ENCODE measurements at places on chromosomes 2 and 18. TPM values are rescaled to one million over a fixed set of nuclear protein-coding genes. Genes with fewer than 3 reads are reported as not detected.

DNA sequence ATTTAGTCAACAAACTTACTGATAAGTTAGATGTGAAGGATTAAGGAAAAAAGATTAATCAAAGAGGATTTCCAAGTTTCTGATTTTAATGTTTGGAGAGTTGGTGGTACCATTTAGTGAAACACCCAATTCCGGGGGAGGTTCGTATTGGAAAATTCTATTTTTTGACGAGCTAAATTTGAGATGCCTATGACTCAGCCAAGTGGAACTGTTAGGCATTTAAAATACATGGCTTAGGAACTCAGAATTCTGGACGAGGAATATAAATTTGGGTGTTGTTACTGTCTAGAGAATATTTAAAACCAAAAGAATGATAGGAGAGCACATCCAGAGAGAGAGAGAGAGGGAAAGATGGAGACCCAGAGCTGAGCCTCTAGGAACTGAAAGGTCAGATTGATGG is 103.6 kb downstream of the TMX3 start:
- DNase-seq = no peak

DNA sequence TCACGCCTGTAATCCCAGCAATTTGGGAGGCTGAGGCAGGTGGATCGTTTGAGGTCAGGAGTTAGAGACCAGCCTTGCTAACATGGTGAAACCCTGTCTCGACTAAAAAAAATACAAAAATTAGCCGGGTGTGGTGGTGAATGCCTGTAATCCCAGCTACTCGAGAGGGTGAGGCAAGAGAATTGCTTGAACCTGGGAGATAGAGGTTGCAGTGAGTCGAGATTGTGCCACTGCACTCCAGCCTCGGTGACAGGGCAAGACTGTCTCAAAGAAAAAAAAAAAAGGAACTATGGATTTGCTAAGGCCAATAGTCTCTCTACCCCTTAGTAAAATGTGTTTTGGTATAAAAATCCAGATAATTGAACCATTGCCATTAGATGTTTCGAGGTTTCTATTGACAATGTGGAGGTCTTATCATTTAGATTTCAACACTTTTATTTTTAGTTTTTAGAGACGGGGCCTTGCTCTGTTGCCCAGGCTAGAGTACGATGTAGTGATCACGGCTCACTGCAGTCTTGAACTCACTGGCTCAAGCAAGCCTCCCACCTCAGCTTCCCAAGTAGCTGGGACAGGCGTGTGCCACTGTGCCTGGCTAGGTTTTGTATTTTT is 1.1 kb upstream of the TXNDC2 start:
- no peak for DNase-seq

- DNase-seq = no peak
Measured at GRCh38 chr2:149924028-149924427, 336.5 kb upstream of the MMADHC start.

The SLC9A2 gene
- polyA plus RNA-seq = 1.2 TPM

DNA sequence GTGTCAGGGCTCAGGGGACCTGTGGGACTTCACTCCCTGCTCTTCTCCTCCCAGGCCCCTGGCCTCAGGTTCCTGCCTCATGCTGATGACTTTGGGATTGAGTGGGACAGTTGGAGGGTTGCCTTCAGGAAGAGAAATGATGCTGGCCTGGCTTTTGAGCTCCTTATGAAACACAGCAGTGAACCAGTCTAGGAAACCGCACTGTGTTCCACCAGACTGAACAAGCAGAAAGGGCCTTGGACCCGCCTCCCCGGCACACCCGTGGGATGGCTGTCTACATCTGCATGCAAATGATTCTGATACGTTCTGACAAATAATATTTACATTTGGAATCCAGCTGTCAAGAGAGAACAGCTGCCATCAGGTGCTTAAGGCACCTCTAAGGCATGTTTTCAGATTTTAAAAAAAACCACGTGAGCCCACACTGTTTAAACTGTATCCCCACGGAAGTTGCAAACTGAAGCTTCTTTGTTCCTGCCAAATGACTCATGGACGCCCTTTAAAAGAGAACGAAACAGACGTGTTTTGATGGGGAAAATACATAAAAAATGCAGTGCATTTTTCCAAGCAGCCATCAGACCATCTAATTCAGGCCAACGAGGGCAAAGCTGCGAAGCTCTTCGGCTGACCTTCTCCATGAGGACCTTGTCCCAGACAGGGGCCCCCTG is 27.6 kb upstream of the ASAP2 start:
- peak; percentile 73 for DNase-seq

The LYG2 gene
- polyA plus RNA-seq = 0.56 TPM

The C2orf80 gene
- not detected for polyA plus RNA-seq

DNA sequence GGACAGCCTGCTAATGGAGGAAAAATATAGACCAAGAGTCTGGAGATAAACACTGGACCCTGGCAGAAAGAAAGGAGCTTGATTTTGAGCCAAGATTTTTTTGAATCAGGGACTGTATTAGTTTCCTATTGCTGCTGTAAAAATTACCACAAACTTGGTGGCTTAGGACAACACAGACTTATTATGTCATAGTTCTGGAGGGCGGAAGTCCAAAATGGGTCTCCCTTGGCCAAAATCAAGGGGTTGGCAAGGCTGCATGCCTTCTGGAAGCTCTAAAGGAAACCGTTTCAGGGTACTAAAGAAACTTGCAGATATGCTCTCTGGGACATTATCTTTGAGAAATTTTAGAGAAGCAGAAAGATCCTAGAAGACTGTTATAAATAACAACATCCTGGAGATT is 140.1 kb downstream of the BABAM2 start:
- DNase-seq = peak; percentile 27

- DNase-seq = no peak
Measured at GRCh38 chr18:45505497-45506206, 109.6 kb upstream of the SLC14A2 start.

DNA sequence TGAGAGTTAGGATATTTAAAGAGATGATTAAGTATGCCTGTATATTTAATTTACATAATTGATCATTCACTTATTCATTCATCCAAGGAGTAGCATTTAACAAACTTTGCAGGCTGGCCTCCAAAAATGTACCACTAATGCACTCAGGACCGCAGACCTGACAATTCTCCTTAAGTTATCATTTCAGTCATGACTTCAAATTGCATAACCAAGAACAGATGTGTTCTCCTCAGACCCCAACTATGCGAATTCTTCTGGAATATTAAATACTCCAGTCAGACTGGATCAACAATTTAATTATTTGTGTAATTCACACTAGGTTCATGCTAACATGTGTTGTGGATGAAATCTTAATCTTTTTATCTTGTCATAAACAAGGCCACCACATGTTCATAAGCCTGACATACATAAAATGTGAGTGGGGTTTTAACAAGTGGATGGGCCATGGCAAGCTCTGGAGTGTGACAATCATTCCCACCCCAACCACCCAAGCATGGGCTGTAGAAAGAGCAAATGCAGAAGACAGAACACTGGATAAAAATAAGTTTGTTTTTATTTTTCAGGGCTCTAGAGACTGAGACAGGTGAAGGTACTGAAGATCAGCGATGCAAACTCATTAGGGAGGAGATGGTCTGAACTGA is 3.2 kb downstream of the REG1B start:
- no peak for DNase-seq

DNA sequence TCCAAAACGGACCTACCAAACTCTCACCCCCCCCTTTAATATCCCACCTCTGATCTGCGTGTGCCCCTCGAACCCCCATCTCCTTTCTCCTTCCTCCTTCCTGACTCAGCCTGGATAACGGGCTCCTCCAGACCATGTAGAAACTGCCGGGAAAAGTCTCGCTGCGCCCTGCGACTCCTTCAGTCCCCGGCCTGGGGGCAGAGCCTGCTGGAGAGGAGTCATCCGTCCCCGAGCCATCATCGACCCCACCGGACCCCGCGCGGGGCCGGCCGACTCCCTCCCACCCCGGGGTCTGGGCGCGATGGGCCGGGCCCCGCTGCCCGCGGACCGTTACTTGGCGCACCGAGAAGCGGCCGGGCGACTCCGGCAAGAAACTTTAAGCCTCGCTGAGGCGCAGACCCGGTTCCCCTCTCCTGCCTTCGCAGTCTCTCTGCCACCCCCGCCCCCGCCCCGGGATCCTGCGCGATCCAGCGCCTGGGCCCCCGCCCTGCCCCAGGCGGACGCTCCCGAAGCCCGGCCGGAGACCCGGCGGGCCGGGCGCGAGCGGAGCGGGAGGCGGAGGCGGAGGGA is 3.4 kb downstream of the ZEB2 start:
- DNase-seq = no peak

DNA sequence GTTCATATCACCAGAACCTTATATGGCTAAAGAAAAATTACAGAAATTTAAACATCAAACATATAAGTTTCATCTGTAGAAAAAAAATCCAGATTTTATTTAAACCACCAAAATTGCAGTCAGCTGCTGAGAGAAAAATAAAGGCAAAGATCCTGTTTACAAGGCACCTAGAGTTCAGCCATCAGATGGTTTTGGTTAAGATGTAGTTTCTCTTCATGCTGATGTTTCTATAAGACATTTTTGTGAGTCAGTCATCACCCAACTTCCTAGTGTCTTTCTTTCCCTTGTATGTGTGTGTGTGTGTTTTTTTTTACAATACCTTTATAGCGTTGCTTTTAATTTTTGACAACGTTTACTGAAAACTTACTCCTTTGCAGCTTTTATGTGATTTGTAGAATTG is 26.1 kb upstream of the MMADHC start:
- DNase-seq = no peak

- DNase-seq = no peak
Measured at GRCh38 chr2:170038734-170039133, 139.2 kb upstream of the MYO3B start.

DNA sequence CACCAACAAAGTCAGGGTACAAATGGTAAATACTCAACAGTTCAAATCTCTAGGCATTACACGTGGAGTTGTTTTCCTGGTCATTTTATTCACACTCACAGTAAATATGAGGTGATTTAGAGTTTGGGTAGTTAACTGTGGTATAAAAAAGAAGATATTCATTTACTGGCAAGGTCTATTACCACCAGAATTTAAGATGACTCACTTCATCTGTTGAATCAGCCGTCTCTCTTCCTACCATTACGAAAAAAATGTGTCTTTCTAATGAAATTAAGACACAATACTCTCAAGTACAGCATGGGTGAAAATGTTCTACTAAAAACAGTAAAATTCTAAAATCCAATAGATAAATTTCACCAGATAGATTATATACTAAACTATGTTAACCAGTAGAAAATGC is 21.0 kb upstream of the GPR75 start:
- peak; percentile 33 for DNase-seq

DNA sequence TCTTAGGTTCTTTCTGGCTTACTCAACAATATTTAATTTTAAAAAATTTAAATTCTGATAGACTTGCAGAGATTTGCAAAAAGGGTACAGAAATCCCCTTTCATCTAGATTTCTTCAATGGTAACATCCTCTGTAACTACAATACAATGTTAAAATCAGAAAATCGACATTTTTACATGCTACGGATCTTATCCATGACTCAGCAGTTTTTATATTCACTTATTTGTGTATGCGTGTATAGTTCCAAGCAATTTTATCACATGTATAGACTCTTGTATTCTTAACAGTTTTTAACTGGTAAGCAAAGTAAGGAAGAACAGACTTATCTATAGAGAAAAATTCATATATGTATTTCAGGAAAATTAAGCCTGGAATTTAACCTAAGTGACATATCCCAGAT is 256.1 kb upstream of the MEX3C start:
- DNase-seq = no peak

DNA sequence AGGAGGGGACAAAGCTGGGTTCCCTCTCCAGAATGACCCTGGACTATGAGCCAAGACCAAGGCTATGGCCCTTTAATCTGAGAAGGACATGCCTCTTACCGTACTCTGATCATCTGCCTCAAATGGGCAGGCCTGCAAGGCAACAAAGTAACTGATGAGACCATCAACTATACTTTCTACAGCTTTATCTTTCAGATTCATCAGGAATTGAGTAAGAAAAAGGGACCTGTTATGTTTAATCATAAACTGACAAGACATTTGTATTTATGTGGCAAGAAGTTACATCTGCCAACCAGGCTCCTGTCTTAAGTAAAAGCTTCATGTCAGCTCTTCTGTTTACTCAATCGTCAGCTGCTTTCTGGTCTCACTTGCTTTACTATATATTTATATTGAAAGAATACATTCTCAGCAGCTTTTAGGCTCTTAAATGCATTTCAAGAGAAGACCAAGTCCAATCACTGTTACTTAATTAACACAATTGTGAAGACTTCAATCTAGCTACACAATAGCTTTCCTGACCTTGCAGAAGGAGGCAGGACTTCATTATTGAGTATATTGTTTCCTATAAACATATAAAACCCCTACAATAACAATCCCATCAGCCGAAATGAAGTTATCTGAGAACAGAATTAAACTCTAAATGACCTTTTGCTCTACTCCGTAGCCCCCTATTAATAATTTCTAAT is 163.8 kb downstream of the ETAA1 start:
- DNase-seq = no peak

The SERPINB3 gene
- polyA plus RNA-seq = 0.57 TPM

The PDE11A gene
- 0.48 TPM for polyA plus RNA-seq

- DNase-seq = no peak
Measured at GRCh38 chr2:69720404-69720803, 21.5 kb upstream of the ANXA4 start.

The SH3BP4 gene
- polyA plus RNA-seq = 16.1 TPM

The GPR39 gene
- polyA plus RNA-seq = not detected

The LBX2 gene
- 1.1 TPM for polyA plus RNA-seq

DNA sequence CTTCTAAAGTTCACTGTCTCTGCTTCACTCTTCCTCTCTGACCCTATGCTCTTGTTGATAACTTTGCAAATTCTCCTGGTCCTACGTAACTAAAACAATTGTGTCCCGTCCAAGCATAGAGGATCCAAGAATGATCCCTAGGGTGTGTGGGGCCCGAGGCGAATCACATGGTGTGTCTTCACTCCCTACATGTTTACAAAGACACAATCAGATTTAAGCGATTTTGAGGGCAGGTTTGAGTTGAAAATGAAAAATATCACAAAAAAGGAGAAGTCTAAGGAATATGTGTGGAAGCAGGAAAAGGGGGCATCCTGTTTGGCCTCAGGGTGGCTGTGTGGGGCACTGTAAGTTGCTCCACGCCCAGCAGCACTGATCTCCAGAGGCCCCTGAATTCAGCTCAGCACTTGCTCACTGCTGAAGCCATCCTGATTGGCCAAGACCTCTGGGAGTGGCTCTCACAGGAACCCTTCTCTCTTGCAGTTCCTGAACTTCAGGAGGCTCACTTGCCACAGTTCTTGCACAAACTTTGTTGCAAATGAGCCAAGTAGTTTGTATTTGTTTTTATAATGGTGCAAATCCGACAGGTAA is 363.6 kb downstream of the ZNF521 start:
- peak; percentile 79 for DNase-seq

The ABCG5 gene
- polyA plus RNA-seq = not detected

DNA sequence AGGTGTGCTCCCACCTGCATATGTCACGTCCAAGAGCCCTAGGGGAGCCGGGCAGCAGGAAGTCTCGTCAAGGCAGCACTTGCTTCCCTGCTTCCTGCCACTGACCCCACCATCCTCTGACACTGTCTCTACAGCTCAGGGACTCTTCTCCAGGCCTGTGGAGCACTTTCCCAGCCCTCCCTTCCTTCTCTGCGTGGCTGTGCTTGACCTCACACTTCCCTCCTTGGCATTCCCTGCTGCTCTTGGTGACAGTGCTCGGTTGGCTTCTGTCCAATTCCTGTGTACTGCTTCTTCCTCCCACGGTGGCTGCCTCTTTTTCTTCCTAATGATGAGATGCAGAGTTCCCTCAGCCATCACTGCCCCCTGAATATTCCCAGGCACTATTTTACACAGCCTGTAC is 2.8 kb downstream of the CIDEA start:
- DNase-seq = no peak

The FBLN7 gene
- 6.2 TPM for polyA plus RNA-seq

The IRS1 gene
- 15.2 TPM for polyA plus RNA-seq

- no peak for DNase-seq
Measured at GRCh38 chr2:215970425-215970824, 42.9 kb downstream of the MREG start.

- DNase-seq = no peak
Measured at GRCh38 chr18:48142353-48142752, 211.9 kb upstream of the SMAD2 start.
